Activated CD8-positive, alpha-beta memory T cell treated with anti-CD3 and anti-CD28 coated beads, Interleukin-2, amount 10 ng/mL, durations not matched to agents 7 days and 5 days (primary cell): ENCODE measurements at places on chromosomes 7 and 10. TPM values are rescaled to one million over a fixed set of nuclear protein-coding genes. Genes with fewer than 3 reads are reported as not detected.

Gene PTPRZ1
- total RNA-seq: not detected

Gene SAMD9L
- 181 TPM for total RNA-seq

DNA sequence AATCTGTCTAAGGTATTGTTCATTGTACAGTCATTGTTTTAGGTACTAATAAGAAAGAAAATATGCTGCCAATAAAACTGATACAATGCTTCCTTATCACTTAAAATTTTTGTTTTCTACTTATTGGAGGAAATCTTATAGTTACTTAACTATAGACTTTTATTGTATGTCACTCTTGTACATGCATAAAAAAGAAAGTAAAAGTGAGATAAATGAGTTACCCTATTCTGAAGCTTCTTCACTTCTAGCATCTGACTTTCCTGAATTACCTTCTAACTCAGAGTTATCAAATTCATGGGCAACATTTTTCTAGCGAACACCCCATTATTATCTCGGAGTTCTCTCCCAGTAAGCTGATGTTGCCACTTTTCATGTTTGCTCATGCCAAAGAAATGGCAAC is 504.9 kb downstream of the SH2D4B start:
- no peaks in the 10 kb centered on the region for H3K27me3 ChIP-seq
- H3K27ac ChIP-seq: no peak overlapping the region
- no peaks in the 10 kb centered on the region for H3K36me3 ChIP-seq

DNA sequence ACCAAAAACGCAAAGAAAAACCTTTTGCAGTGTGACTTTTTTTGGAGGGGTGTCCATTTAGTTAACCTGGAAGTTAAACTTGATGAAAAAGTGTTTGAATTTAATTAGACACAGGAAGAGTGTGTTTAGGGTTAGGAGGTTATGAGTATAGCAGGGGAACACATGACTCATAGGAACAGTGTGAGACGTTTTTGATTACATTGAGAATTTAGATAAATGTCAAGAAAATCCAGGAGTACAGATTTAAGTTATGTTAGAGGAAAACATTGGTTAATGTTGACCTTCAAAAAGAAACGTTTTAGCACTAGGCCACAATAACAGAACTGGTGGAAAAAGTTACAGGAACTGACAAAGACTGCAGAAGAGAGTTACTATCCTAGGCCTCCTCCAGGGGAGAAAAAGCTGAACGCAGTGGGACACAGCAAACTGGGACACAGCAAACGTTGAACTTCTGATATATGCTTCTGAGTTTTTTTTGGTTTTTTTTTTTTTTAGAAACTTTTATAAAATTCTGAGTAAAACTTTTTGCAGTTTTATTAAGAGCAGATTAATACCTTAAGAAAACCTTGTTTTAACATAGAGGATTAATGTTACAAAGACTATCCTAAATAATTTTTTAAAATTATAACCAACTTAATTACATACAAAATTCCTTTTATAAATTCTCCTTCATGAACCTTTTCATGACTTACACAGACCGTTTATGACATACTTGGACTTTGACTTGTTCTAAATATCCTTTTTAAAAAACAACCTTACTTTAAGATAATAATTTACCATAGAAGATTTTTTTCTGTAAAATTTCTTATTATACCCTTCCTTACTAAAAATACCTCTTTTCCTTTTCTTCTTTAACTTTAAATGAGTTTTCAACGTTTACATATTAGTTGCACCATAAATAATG is 22.2 kb downstream of the LANCL2 start:
- H3K4me1 ChIP-seq: no peaks in the 10 kb centered on the region
- no peak overlapping the region for H3K4me3 ChIP-seq
- H3K27me3 ChIP-seq: no peaks in the 10 kb centered on the region
- H3K36me3 ChIP-seq: peaks cover 26% of the 10 kb centered on the region
- DNase-seq: no peak

DNA sequence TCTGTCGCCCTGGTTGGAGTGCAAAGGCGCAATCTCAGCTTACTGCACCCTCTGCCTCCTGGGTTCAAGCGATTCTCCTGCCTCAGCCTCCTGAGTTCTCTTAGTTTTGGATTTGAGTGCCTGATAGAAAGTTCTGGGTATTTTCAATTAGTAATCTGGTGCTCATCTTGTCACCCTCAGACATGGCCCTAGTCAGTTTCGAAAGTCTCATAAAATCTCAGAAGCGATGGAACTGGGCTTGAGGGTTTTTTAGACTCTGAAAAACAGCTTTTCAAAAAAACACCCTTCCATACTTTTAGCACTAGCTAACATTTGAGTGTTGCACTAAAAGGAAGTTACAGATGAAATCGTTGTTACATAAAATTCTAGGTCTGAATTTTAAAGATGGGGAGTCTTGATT is 9.4 kb upstream of the PIP4K2A start:
- DNase-seq: no peak
- H3K27me3 ChIP-seq: no peaks in the 10 kb centered on the region
- H3K4me1 ChIP-seq: peaks cover 9% of the 10 kb centered on the region
- no peak overlapping the region for H3K4me3 ChIP-seq

DNA sequence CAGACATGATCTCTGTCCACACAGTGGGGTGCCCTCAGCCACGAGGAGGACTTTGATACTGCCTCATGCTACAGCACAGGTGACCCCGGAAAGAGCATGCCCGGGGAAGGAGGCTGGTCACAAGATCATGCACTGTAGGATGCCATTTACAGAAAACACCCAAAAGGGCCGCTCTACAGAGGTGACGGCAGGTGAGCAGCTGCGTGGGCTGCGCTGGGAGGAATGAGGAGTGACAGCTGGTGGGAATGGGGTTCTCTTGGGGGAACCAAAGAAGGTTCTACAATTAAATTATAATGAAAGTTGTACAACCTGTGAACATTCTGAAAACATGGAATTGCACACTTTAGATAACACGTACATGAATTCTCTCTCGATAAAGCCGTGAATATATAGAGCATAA is 12.0 kb downstream of the INTS1 start:
- H3K27me3 ChIP-seq: no peaks in the 10 kb centered on the region
- H3K4me3 ChIP-seq: no peak overlapping the region
- H3K36me3 ChIP-seq: peaks cover 6% of the 10 kb centered on the region
- H3K27ac ChIP-seq: no peak overlapping the region
- H3K4me1 ChIP-seq: no peaks in the 10 kb centered on the region

Gene VSTM4
- 0.16 TPM for total RNA-seq

Gene INA
- 0.70 TPM for total RNA-seq

Gene SFRP5
- not detected for total RNA-seq

GRCh38 chr7:54812756-54813322 is 53.8 kb upstream of the SEC61G start:
- DNase-seq: no peak
- peaks cover 6% of the 10 kb centered on the region for H3K27me3 ChIP-seq
- no peaks in the 10 kb centered on the region for H3K4me1 ChIP-seq

- peak overlapping the region; percentile 39 for H3K27ac ChIP-seq
- peak overlapping the region; percentile 97 for H3K4me3 ChIP-seq
- H3K27me3 ChIP-seq: peaks cover 2% of the 10 kb centered on the region
- no peak for DNase-seq
Observed at GRCh38 chr7:107661865-107662379, 1.3 kb downstream of the SLC26A4 start.

DNA sequence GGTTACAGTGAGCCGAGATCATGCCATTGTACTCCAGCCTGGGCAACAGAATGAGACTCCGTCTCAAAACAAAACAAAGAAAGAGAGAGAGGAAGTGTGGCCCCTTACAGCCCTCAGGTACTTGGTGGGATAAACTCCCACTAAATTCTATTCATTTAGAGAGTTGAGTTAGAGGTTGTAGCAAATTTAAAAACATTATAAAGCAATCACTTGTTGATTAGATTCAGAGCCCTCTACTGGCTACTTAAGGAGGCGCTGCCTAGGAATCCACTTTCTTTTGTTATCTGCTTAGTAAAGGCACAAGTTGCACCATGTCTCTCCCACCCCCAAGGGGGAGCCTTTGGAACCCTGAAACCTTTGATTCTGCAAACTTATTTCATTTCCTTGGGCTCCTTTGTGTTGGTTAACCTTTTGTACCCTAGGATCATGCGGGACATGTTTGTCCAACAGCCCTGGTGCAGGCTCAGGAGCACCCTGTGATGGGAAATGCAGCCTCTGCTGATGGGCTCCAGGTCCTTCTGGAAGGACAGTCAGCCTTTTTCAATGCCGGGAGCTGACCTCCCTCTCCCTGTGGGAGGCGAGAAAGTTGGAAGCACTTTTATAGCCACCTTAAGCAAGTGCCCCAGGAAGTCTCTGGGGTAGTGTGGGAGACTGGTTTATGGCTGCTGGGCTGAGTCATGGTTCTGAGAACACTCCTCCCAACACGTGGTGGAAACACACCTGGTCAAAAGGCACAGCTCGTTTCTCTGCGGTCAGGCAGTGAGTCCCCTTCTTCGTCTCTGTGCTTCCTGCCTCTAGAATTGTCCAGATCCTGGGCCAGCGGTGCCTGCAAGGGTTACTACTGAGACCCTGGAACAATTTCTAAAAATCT is 2.3 kb downstream of the HKDC1 start:
- H3K27me3 ChIP-seq: no peaks in the 10 kb centered on the region
- peak overlapping the region; percentile 95 for H3K27ac ChIP-seq
- H3K4me3 ChIP-seq: peak overlapping the region; percentile 51
- peak; percentile 96 for DNase-seq
- H3K4me1 ChIP-seq: peaks cover 57% of the 10 kb centered on the region

DNA sequence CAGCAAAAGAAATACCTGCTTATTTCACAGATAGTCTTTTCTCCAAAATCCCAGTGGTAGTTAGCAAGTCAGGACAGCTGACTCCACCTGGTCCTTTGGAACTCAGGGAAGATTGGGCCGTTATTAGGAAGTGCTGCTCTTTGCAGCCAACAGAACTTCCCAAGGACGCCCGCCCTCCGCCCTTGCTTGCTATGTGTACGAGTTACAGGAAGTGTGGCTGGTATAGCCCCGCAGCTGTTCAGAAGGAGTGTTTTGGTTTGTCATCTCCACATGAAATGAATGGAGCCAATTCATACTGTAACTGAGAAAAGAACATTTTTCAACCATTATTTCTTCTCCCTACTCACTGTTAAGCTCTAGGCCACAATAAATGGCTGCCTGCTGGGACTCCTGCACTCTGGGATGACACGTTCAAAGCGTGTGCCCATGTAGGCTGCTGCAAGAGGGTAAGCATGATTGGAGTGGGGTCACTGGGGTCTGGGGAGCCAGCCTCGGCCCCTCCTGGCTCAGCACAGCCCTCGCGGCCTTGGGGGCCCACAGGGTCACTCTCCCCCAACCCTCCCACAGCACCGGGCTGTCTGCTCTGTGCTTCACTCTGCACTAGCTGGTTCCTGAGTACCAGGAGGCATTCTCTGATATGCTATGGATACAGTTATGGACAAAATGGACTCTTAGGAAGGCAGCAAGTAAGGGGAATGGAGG is 244.0 kb downstream of the EBF3 start:
- H3K27me3 ChIP-seq: no peaks in the 10 kb centered on the region
- peak; percentile 29 for DNase-seq
- H3K36me3 ChIP-seq: peaks cover 12% of the 10 kb centered on the region
- H3K27ac ChIP-seq: no peak overlapping the region
- H3K4me1 ChIP-seq: no peaks in the 10 kb centered on the region

DNA sequence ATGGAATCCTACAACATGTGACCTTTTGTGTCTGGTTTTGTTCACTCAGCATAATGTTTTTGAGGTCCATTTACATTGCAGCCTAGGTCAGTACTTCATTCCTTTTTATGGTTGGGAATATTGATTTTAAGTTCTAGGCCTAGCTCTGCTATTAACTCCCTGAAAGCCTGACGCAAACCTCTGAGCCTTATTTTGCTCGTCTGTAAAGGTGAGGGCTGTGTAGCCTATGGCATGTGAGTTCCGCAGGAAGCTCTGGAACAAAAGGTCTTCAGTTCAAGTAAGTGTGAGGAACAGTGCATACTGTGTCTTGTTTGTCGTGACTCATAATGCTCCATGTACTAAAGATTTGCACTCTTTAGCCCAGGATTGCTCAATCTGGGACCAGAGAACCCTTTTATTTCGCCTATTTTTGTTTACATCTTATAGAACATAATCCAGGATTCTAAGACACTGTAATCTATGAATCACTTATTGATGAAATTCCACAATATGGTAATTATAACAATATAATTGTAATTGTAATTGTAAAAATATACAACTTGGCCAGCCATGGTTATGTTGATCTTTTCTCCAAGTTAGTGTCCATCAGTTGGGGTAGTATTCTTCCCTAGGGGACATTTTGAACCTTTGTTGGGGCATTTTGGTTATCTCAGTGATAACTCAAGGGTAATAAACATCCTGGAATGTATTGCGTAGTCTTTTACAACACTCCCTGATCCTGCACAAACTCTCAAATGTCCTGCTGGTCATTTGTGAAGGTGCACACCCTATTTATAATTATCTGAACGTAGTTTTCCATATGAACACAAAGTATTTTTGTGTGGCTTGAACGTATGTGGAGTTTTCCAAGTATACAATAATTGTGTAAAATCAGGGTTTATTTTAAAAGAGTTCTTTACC is 184.7 kb downstream of the VTI1A start:
- H3K4me1 ChIP-seq: no peaks in the 10 kb centered on the region
- H3K27ac ChIP-seq: no peak overlapping the region
- H3K4me3 ChIP-seq: no peak overlapping the region
- H3K36me3 ChIP-seq: no peaks in the 10 kb centered on the region
- no peak for DNase-seq

GRCh38 chr7:34165927-34166550 is 260.7 kb downstream of the BMPER start:
- no peaks in the 10 kb centered on the region for H3K27me3 ChIP-seq
- H3K27ac ChIP-seq: no peak overlapping the region
- H3K4me1 ChIP-seq: no peaks in the 10 kb centered on the region
- H3K36me3 ChIP-seq: no peaks in the 10 kb centered on the region
- no peak overlapping the region for H3K4me3 ChIP-seq

- no peak for DNase-seq
- H3K36me3 ChIP-seq: peaks cover 11% of the 10 kb centered on the region
- peaks cover 8% of the 10 kb centered on the region for H3K27me3 ChIP-seq
- H3K27ac ChIP-seq: no peak overlapping the region
- no peaks in the 10 kb centered on the region for H3K4me1 ChIP-seq
Observed at GRCh38 chr10:12435348-12435747, 86.0 kb downstream of the CAMK1D start.

Gene PNLIP
- not detected for total RNA-seq

DNA sequence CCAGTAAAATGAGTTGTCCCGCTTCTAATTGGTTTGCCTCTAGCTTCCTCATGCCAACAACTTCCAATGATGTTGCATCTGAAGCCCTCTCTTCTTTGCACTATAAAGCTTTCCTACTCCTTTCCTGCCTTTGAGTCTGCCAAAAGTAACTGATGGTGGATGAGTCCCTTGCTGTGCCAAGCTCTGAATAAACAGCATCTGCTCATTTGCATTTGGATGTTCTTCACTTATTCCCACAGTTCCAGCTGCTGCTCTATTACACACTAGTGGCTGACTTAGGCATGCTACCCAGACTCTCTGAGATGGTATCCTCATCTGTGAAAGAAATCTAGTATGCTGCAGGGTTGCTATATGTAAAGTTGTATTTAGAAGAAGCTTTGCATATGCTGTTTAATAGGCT is 24.9 kb downstream of the SFR1 start:
- DNase-seq: no peak
- no peak overlapping the region for H3K4me3 ChIP-seq
- peaks cover 46% of the 10 kb centered on the region for H3K27me3 ChIP-seq

Gene PRXL2A
- total RNA-seq: 8.1 TPM

GRCh38 chr7:11319491-11320274 is 346.0 kb downstream of the PHF14 start:
- H3K4me1 ChIP-seq: no peaks in the 10 kb centered on the region
- no peaks in the 10 kb centered on the region for H3K36me3 ChIP-seq
- DNase-seq: no peak
- peaks cover 5% of the 10 kb centered on the region for H3K27me3 ChIP-seq
- H3K4me3 ChIP-seq: no peak overlapping the region
